ENCODE measurements at places on chromosomes 6 and 20. TPM values are rescaled to one million over a fixed set of nuclear protein-coding genes. Genes with fewer than 3 reads are reported as not detected.

The TGM2 gene
- total RNA-seq, result 594 TPM

The NKAIN4 gene
- total RNA-seq, result not detected

The CPNE5 gene
- total RNA-seq, result 0.20 TPM

The AIG1 gene
- 46.3 TPM for total RNA-seq

The HSPA1L gene
- total RNA-seq, result 2.2 TPM

The RAB32 gene
- 89.8 TPM for total RNA-seq

The PHACTR1 gene
- total RNA-seq, result 1.6 TPM

The PCSK2 gene
- not detected for total RNA-seq

The EDEM2 gene
- total RNA-seq, result 101 TPM

The ECI2 gene
- total RNA-seq, result 96.7 TPM

The GSTA2 gene
- not detected for total RNA-seq

The SLC22A23 gene
- total RNA-seq, result 4.2 TPM

The FAM83C gene
- not detected for total RNA-seq

The DEF6 gene
- total RNA-seq, result 0.59 TPM

The PLCB4 gene
- 6.9 TPM for total RNA-seq

The EDN3 gene
- total RNA-seq, result not detected

The PDE7B gene
- 53.1 TPM for total RNA-seq

The TSHZ2 gene
- 3.1 TPM for total RNA-seq

The NNAT gene
- total RNA-seq, result not detected

The CAGE1 gene
- 0.07 TPM for total RNA-seq

The GNMT gene
- total RNA-seq, result 0.13 TPM

The ECT2L gene
- total RNA-seq, result not detected

The PTPRT gene
- under 0.01 TPM for total RNA-seq

The SSTR4 gene
- 0.07 TPM for total RNA-seq

The KCNS1 gene
- 1.4 TPM for total RNA-seq

The FOXC1 gene
- 8.2 TPM for total RNA-seq

The MATN4 gene
- total RNA-seq, result not detected

The MYH7B gene
- total RNA-seq, result 0.20 TPM

The HDAC2 gene
- 113 TPM for total RNA-seq

The MOXD1 gene
- 41.5 TPM for total RNA-seq

The CALHM4 gene
- not detected for total RNA-seq

The ID4 gene
- 19.0 TPM for total RNA-seq

The BMP2 gene
- 10.3 TPM for total RNA-seq

The ELOVL2 gene
- 0.85 TPM for total RNA-seq

The RIPPLY2 gene
- not detected for total RNA-seq

The DNAH8 gene
- total RNA-seq, result not detected

The PRSS16 gene
- 0.33 TPM for total RNA-seq

The HDGFL1 gene
- not detected for total RNA-seq

The BPIFB4 gene
- not detected for total RNA-seq

The DACT2 gene
- 0.07 TPM for total RNA-seq

The THBD gene
- 52.5 TPM for total RNA-seq

The CDSN gene
- not detected for total RNA-seq

The DEFB125 gene
- total RNA-seq, result not detected

The EPB41L1 gene
- total RNA-seq, result 42.2 TPM

The ENPP3 gene
- total RNA-seq, result 0.23 TPM

The SLC17A3 gene
- not detected for total RNA-seq

The FOXA2 gene
- total RNA-seq, result not detected

The ARMH2 gene
- not detected for total RNA-seq

The RHAG gene
- not detected for total RNA-seq

The RAET1G gene
- total RNA-seq, result 1.6 TPM

The AGER gene
- 0.30 TPM for total RNA-seq

The LY6G6D gene
- not detected for total RNA-seq

The DEFB132 gene
- not detected for total RNA-seq

The MEP1A gene
- not detected for total RNA-seq

The HS3ST5 gene
- total RNA-seq, result not detected

The SPATA2 gene
- 3.6 TPM for total RNA-seq

The EYA2 gene
- 0.03 TPM for total RNA-seq

The CD24 gene
- 3.3 TPM for total RNA-seq

The PKIB gene
- total RNA-seq, result 6.5 TPM
